ENCODE measurements at places on chromosomes 11 and 22. TPM values are rescaled to one million over a fixed set of nuclear protein-coding genes. Genes with fewer than 3 reads are reported as not detected.

GRCh38 chr22:35399114-35399677 is 744 bp upstream of the MCM5 start:
- no peak for DNase-seq

Gene HBB
- not detected for polyA plus RNA-seq

DNA sequence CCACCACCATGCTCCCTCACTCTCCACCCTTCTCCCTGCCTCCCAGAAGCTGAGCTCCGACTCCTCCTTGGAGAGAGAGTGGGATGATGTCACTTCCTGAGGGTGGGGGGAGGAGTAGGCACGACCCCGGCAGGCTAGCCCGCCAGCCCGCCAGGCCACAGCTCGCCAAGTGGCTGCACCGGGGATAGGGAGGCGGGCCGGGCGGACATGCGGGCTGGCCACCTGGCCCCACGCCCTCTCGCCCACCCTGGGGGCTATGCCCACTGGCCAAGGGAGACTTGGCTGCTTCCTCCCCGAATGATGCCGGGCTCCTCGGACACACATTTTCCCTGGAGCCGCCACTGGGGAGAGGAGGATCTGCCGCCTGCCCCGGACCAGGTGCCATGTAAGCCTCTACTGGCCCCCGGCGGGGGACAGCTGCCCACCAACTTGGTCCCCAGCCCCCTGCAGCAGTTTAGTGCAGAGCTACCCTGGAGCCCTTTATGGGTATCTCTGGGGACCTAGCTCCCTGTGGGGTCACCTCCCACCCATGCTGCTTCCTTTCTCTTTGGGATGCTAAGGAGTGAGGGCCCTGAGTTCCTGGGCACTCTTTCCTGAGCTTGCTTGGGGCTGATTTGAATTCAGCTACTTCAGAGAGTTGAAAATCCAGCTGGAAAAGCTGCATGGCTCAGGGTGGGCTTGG is 33.7 kb upstream of the MYRF start:
- DNase-seq = peak; percentile 15

GRCh38 chr11:60457576-60457975 is 1.9 kb downstream of the MS4A1 start:
- DNase-seq = no peak

DNA sequence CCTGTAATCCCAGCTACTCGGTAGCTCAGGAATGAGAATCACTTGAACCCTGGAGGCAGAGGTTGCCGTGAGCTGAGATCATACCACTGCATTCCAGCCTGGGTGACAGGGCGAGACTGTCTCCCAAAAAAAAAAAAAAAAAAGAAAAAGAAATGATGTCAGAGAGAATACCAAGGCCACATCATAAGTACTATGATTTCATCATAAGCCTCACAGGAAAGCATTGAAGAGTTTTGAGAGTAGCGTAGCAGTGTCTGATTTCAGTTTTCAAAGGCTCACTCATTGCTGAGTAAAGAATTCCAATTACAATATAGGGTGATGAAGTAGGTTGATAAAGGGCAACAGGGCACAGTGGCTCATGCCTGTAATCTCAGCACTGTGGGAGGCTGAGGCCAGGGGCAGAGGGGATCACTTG is 88.8 kb downstream of the MRTFA start:
- DNase-seq = no peak

GRCh38 chr11:69999721-70000120 is 78.4 kb upstream of the ANO1 start:
- DNase-seq = no peak

Measured in BJ (cell line).